Central memory CD8-positive, alpha-beta T cell (primary cell): ENCODE measurements at places on chromosomes 5 and 9.

- no peak for DNase-seq
Measured at GRCh38 chr9:116032683-116033440, 120.7 kb upstream of the PAPPA start.

- no peak for DNase-seq
Measured at GRCh38 chr9:90722071-90722470, 79.4 kb upstream of the DIRAS2 start.

GRCh38 chr5:127754259-127754658 is 51.1 kb downstream of the CCDC192 start:
- DNase-seq = no peak

DNA sequence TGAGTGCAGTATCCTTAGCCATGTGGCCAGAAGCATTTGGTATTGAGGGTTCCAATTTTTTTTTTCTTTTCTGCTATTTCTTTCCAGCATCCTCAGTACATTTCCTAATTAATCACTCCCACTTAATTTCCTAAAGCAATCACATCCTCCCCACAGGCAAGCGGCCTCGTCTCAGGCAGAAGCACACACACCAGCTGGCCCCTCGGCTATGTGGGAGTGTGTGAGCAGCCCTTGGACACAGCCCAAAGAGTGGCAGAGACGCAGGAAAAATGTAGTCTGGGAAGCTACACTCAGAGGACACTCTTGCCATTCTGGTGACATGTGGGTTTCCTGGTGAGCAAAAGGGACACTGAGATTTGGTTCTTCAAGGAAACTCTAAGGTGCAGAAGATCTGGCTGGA is 20.7 kb downstream of the SLIT3 start:
- DNase-seq = no peak

- DNase-seq = no peak
Measured at GRCh38 chr5:7422316-7423106, 26.6 kb downstream of the ADCY2 start.

GRCh38 chr5:128349044-128349858 is 188.8 kb downstream of the FBN2 start:
- DNase-seq = no peak

DNA sequence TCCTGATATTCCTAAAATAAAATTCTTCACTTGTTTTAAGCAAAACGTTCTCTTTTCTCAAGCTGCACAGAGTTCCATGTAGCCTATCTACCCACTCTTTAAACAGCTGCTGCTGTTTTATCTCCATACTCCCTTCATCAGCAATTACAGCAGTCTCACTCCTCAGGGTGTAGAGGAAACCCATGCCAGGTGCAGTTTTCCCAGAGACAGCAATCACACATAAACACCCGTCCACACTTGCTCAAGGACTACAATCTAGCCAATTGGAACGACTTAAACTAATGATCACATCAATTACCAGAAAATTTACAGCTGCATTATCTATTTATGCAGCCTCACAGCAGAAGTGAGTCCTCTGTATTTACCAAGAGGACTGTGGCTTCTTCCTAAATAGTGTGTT is 141.7 kb downstream of the HTR1A start:
- no peak for DNase-seq

DNA sequence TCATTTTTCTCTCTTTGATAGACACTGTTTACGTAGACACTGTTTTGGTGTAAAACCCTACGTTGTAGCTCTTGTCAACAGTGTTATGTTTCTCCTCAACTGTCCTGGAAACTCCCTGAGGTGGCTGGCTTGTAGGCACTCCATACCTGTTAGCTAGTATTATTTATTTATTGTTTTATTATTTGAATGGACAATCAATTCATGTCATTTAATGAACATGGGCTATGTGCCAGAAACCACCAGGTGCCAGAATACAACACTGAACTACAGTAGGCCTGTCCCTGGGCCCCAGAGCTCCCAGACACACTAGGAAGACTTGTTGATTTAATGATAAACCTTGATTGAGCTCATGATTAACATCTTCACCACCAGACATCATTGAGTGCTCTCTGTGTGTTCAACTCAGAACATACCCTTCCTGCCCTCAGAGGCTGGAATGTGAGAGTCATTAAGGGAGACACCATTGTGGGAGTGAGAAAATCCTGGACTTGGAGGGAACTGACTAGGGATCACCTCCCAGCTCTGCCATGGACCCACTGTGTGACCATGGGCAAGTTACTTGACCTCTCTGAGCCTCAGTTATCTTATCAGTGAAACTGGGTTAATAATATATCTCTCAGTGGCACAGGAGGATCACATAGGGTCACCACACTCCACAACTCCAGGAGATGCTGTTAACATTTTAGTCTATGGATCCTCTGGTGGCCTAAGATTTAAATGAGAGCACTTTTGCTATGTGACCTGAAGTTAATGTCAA is 19.2 kb downstream of the IRF1 start:
- DNase-seq = no peak

GRCh38 chr9:126927419-126927818 is 12.8 kb downstream of the RALGPS1 start:
- no peak for DNase-seq

DNA sequence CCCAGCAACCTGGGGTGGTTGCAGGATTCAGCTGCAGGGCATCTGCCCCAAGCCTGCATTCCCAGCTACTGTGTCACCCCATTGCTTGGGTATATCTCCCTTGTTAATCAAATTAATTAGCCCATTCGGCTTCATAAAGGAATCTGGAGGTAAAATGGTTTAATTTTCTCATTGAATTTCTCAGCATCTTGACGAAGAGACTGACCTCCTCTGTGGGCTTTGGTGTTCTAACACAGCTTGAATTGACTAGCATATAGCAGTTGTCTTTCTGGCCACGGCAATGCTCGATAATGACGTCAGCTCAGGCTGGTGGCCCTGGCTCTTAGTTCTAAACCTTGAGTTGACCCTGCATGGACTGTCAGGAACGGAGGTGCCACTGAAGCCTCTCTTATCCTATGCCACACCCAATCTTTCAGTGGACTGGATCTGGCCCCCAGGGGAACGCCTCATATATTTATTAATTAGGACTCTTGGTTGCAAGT is 72.4 kb downstream of the MSX2 start:
- DNase-seq = no peak

DNA sequence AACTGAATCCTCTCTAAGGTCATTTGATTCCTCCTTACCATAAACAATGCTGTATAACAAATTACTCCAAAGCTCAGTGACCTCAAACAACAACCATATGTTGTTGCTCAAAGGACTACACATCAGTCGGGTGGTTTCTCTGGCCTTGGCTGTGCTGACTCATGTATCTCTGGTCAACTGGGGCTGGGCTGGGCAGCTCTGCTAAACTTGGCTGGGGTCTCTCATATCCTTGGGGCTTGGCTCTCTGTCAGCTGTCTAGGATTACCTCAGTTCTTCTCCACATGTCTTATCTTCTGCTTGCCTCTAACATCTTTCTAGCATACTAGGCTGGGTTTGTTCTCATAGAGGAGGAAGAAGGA is 86.4 kb downstream of the GALNT10 start:
- no peak for DNase-seq

DNA sequence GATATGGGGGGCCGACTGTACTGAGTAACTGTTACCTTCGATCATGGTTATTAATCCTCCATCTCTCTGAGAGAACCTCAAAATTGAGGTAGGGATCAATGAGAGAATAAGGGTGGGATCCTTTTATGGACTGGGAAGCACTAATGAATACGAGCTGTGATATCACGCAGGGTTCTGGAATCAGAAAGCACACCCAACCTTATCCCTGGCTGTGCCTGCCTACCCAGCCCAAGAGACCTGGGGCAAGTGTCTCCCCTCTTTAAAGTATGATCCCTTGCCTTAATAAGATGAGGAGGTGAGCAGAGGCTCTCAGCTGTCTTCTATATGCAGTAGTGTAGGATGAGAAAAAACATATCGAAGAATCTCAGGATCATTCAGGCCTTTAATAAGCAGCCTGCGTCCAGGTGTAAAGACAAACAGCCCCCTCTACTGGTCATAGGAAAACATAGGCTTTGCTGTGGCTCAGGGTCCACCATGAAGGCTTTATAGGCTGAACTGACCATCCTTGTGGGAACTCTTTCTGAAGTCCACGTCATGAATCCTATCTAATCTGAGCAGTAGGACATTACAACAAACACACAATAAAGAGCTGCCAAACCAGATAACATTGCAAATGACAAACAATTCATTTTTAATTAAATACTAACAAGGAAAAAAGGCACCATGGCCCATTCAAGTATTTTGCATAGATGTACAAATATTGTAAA is 16.8 kb downstream of the NIPAL4 start:
- no peak for DNase-seq

GRCh38 chr9:88531920-88532698 is 2.9 kb upstream of the NXNL2 start:
- no peak for DNase-seq

DNA sequence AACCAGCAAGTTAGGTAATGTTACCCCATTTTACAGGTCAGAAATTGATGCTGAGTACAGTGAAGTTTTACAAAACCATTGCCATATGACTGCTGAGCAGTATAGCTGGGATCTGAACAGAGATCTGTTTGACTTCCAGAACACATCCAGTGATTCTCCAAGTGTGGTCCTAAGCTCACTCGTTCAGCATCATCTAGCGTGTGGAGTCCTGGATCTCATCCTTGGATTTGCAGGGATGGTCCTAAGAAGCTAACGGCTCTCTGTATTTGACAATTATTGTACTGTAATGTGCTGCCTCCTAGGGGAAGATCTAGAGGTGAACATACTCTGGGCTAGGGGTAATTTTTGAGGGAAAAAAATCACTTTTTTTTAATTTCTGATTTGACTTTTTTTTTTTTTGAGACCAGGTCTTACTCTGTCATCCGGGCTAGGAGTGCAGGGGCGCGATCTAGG is 1.4 kb downstream of the SLC26A2 start:
- DNase-seq = no peak

DNA sequence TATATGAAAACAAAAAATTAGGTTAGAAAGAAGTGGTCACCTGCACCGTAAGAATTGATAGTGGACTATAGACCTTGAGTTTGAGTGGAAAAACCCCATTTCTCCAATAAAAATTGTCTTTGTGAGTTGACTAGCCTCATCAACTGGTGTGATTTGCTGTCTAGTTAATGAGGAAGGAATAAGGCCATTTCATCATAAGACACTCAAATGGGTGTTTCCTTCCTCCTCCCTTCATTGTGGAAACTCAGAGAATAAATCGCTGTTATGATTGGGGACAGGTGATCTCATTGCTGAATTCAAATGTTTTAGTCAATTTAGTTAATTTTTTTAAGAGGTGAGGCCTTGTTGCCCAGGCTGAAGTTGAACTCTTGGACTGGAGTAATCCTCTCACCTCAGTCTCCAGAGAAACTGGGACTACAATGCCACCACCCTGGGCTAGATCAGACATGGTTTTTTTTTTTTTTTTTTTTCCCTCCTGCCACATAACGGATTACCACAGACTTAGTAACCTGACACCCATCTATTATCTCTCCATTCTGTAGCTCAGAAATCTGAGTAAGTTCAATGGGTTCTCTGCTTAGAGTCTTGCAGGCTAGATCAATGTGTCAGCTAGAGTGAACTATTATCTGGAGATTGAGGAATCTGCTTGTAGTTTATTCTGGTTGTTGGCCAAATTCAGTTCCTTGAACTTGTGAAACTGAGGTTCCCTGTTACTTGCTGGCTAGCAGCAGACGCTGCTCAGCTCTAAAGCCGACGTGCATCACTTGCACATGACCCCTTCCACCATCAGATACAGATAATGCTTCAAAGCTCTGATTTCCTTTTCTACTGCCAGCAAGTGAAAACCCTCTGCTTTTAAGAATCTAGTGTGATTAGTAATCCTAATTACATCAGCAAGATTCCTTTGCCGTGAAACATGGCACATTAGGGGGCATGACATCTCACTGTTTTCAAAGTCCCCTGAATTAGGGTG is 663.8 kb upstream of the CDH9 start:
- DNase-seq = no peak

- DNase-seq = no peak
Measured at GRCh38 chr5:42870882-42871418, 59.3 kb upstream of the SELENOP start.

- no peak for DNase-seq
Measured at GRCh38 chr5:114249823-114250222, 112.0 kb upstream of the KCNN2 start.

DNA sequence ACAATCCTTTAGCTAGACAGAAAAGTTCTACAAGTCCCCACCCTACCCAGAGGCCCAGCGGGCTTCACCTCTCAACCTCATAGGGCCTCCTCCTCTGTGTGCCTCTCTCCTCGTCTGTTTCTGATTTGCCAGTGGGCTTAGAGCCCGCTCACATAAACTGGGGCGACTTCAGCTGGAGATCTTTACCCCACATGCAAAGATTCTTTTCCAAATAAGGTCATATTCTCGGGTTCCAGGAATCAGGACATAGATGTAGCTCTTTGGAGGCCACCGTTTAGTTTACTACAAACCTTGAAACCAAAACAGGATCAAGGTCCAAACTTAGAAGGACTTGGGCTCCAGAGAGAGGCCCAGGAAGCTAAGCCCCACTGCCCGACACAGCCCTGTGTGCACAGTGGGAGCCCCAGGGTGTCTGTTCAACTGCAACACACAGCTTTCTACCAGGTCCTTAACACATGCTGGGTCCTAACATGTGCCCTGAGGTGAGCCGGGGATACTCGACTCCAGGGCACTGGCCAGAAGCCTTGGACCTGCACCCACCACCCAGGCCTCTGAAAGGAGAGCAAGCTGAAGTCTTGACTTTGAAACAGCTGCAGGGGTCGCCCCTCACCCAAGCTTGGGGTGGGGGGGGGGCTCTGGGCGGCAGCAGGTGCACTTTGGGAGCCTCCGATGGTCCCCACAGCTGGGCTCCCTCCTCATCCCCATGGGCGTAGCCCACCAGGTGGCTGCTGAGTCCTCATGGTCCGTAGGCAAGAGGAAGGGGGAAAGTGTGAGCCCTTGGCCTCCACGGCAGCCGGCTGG is 26.8 kb upstream of the SLC12A7 start:
- DNase-seq = no peak

GRCh38 chr9:125467116-125467740 is 205.6 kb downstream of the GAPVD1 start:
- DNase-seq = no peak

DNA sequence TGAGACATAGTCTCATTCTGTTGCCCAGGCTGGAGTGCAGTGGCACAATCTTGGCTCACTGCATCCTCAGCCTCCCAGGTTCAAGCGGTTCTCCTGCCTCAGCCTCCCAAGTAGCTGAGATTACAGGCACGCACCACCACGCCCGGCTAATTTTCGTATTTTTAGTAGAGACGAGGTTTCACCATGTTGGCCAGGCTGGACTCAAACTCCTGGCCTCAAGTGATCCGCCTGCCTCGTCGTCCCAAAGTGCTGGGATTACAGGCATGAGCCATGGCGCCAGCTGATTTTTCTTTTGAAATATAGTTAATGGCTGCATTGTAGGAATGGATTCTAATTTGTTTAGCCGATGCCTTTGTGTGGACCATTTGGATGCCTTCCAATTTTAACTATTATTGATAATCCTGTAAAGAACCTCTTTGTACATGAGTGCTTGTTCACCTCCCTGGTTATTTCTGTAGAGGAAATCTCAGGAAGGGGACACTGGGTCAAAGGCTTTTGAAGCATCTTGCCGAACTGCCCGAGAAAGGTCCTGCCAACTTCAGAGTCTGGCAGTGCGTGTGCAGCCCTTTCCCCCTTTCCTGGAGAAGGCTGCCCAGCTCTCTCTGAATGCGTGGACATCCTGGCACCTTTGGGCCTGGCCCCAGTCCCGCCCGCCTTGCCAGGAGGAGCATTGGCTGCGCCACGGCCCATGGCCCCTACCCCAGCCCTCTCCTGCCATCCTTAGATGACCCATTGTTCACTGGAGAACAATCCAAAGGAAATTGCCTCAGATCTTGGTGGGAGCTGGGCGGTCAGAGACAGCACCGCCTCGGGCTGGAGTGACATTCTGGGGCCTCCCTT is 8.9 kb upstream of the NUP214 start:
- no peak for DNase-seq

- no peak for DNase-seq
Measured at GRCh38 chr5:82111191-82111590, 139.4 kb downstream of the ATG10 start.

- DNase-seq = no peak
Measured at GRCh38 chr9:546797-547223, 294.7 kb upstream of the DMRT1 start.
